ENCODE measurements at places on chromosomes 2 and 18.
A peak's percentile ranks its signal among the peaks of the same experiment; 100 is the strongest.

- no peak for DNase-seq
These were observed 273.7 kb downstream of the TMX3 start for GRCh38 chr18:68441241-68441640.

DNA sequence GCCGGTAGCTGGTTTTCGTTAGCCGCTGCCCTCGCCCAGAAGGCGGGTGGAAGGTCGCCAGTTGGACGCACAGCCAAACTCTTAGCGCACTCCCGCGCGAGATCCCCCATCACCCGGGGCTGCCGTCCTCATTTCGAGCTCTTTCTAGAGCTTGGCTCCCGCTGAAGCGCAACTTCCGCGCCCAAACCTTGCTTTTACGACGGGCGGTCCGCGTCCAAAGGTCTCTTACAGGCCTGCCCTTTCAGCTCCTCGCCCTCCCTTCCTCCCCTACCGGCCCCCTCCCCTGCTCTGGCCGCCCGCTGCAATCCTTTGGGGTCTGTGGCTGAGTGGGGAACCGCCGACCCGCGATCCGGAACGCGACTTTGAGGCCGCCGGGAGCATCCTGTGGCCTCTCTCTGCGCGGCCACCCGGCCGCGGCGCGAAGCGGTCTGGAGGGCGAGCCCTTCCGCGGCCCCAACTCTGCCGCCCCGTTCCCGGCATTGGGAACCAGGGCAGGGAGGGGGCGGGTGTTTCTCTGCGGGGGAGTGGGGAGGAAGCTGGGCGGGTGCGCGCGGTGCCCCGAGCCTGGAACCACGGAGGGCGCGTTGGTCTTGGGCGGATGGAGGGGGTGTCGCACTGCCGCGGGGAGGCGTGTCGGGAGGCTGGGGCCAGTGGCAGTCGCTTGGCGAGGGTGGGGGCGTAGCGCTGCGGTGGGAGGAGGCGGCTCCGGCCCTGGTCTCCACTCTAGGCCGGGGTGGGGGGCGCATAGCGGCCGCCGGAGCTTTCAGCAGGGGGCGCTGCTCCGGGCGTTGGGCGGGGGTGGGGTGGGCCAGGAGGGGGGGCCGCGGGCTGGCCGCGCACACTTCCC, at the start of gene GDF7:
Gene GDF7, plus strand, starts transcription at position 841 of the 847 bp plus-strand sequence. CDS start 96 bp downstream, outside the sequence.
- DNase-seq, result peak; percentile 29

DNA sequence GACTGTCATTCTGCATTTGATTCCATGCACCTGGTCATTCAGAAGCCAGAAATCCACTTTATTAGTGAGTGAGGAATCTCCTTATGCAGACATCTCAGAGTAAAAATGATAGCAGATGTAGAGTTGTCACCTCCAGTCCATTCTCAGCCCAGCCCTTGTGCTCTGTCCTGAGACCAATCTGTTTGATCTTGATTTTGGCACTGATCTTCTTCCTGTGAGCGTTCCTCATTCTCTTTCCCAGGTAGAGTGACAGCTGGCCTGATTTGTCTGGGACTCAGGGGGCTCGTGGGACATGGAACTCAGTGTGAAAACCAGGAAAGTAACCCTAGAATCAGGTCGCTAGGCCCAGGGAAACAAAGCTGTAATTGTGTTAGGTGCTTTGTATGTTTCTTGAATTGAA, 8.9 kb downstream of the ARHGAP25 start:
- no peak for DNase-seq

DNA sequence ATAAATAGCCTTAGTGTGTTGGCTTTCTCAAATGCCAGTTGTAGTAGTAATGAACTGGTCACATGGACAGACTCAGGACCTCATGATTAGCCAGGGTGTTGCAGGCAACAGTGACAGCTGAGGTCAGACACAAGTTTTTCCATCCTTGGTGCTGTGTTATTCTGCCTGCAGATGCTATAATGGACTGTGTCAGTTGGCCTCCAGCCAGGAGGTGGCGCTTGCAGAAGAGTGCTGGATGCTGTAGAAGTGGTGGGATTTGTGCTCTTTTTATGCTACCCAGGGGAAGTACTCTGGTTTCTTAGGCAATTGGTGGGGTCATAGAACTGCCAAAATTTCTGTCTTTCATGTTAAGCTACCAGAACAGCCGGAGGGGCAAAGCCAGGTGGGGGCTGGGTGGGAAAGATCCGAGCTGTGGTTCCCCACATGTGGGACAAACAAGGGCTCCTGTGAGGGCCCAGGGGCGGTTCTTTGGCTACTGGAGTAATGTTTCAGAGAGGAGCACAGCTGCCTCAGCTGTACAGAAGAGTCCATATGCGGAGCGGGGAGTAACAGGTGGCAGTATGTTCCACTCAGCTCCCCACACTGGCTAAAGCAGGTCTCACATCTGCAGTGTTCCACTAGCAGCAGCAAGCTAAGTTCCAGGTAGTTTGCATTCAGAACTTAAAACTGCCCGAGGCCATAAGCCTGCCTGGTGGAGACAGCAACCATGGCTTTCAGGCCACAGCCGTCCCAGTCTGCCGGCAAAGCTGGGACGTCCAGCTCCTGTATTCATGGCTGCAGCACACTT, 104.4 kb downstream of the GULP1 start:
- DNase-seq, result no peak

- no peak for DNase-seq
These were observed 15.3 kb downstream of the WNT10A start for GRCh38 chr2:218895759-218896500.

DNA sequence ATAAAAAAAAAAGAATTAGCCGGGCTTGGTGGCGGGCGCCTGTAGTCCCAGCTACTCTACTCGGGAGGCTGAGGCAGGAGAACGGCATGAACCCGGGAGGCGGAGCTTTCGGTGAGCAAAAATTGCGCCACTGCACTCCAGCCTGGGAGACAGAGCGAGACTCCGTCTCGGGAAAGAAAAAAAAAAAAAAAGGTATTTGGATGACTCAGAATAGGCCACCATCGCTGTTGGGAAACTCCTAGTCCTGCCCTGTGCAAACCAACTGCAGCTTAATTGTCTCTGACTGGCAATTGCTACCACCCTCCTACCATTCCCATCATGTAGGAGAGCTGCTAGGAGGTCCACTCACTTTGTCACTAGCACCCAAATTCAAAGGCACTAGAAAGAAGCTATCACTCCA, 43.5 kb downstream of the ATP8B1 start:
- no peak for DNase-seq
